Stimulated activated CD8-positive, alpha-beta memory T cell treated with anti-CD3 and anti-CD28 coated beads, Interleukin-4, amount 100 ng/mL, for 1 hour (primary cell): ENCODE measurements at places on chromosomes 7 and 10.

DNA sequence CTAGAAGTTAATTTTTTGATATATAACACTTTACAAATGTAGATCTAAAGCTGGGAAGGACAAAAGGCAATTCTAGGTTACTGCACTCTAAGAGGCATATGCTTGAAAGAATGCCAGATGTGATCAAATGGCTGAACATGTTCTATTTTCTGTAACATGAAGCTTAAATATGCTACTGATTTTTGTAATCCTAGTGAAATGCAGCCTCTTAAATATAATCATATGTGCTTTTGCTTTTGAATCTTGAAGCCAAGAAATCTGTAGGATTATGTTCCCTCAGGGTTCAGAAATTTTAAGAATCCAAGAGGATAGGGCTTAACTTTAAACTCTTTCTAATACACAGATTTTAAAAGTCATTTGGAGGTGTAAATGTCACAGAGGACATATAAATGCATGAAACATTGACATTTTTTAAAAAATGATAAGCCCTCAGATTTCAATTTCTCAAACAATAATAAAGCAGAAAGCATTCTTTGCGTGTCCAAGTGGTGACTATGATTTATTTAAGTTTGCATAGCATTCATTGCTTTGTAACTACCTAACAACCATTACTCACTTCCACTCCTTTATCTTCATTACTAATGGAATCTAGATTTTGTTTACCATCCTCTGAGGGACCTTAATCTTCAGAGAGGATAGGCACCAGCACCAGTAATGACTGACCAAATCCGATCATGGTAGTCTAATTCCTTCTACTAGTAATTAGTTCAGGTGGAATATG, 170.4 kb downstream of the MAGI2 start:
- no peak for DNase-seq

GRCh38 chr7:26426096-26426495, 134.4 kb downstream of the SNX10 start:
- no peak for DNase-seq

DNA sequence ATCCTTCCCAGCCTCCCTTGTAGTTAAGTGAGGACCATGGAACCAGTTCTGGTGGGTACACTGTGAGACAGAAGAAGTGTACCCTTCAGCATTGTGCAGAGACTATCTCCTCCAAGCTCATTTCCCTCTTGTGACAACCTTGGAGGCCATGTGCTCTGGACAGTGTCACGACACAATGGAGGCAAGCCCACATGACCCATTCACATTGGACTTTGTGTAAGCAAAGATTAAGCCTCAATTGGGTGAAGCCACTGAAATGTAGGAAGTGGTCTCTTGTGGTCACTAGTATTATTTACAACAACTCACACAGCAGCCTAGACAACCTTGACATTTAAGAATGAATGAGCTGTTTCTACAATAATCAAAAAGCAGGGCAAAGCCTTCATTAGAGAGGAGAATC, 124.2 kb downstream of the INHBA start:
- no peak for DNase-seq

GRCh38 chr7:14691597-14692203, 210.9 kb downstream of the DGKB start:
- DNase-seq = peak; percentile 2

DNA sequence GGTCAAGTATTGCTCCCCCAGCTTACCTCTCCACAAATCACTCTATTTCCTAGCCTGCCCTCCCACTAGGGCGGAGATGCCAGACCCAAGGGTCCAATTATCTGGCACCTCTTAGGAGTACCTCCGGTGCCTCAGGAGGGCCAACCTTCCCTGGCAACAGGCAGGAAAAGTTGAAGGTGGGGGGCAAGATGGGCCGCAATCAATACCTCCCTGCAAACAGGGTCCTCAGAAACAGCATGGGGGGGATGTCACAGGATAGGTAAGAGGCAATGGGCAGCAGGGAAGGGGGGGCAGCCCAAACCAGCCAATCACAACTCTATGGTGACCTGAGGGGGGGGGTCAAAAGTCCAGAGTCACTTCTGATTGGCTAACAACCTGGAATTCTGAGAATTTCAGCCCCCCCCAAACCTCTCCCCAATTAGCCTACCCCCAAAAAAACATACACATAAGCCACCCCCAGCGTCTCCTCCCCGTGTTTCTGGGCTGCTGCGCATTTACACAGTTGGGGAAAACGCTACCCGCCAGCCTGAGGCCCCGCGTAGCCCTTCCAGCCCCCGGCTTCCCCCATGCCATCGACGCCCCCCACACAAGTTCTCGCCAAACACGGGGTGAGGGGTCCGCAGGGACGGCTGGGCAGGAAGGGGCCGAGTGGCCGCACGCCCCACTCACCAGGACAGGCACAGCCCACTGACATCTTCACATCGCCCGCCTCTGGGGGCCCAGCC, 589 bp downstream of the LDB1 start:
- DNase-seq = no peak

DNA sequence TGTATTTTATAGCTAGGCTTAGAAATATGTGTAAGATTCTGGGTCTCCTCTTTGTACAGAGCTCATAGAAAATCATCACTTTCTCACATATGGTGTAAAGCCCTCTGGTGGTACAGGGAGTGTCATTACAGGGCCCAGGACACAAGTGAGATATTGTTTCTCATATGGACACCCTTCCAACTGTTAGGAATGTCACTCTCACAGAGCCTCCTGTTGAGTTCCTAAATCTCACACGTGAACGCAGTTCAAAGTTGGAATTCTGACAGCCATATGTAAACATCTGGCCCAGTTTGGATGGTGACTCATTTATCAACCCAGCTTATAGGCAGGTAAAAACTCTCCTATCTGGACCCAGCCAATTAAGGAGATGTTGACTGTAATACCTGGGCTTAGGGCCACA, 35.4 kb upstream of the ZNF107 start:
- DNase-seq = no peak

DNA sequence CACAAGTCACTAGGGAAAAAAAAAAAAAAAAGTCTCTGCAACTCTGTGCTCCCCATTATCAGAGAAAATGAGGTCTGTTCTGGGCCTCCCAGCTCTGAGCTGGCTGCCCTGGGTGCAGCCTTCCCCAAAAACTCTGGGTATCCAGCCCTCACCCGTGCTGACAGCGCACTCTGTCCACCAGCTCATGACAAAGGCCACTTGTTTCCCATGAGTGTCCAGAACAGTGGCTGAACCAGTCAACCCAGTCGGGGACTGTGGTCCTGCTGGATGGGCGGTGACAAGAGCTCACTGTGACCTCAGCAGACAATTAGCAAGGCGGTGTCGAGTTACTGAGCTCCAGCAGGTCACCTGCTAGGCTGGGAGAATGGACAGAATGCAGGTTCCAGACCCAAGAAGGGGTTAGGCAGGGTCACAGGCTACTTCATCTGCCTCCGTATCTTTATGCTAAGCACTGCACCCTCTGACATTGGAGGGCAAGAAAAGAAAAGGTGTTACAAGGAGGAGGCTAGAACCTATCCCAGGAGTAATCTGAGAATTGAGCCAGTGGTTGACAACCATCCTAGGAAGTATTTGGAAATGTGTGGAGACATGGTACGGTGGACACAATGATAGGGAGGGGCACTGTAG, 37.2 kb downstream of the DLG5 start:
- no peak for DNase-seq

DNA sequence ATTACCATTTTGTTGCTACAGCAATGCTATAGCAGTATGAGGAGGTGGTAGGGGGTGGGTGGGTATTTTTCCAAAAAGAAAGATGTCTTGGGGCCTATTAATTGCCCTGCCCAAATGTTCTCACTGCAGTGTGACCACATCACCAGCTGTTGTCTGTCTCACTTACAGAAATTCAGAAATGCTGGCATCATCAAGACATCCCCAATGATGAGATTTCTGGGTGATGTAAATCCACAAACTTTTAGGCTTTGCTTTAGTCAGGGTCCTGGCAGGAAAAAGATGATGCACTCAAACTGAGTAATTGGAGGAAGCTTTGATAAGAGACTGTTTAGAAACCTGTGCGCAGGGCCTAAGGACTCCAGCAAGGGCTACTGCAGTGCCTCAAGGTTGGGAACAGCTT, 56.2 kb upstream of the OPN4 start:
- DNase-seq = no peak

GRCh38 chr7:79436378-79436777, 17.1 kb downstream of the MAGI2 start:
- no peak for DNase-seq

DNA sequence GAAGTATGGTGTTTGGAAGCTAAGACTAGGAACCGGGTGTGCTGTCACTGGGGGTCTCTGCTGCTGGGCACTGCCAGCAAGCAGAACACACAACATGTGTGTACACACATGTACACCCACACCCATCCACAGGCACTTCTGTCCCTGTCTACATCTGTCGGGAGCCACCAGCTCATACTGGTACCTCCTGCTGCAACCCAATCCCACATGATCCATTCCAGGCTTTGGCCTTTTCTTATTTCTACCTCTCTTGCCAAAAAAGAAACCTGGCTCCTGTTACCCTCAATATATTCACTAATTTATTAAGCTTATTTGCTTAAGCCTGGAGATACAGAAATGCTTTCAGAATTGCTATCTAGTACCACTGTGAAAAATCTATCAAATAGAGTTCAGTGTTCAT, 246.0 kb downstream of the DIP2C start:
- DNase-seq = no peak

DNA sequence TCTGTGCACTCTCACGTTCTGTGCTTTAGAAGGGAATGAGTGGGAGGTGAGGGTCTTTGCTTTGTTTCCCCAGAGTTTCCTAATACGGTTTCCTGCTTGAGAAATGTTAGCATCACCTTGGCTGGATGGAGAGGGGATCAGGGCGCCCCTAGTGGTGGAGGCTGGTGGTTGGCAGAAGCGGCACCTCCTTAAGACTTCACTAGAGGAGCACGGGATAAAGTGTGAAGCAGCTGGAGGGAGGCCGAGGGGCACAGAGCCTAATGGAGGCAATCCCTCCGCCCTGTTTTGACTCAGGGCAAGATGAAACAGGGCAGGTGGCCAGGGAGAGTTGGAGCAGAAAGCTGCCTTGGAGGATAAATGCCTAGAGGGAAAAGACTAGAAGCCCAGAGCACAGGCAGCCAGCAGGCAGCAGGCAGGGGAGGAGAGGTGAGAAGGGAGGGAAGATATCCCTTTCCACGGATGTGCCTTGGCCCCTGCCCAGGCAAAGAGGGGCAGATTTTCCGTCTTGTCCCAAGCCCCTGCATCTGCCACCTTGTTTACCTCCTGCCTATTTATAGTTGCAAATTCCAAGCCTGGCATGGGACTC, 56.0 kb upstream of the BTRC start:
- DNase-seq = peak; percentile 52

DNA sequence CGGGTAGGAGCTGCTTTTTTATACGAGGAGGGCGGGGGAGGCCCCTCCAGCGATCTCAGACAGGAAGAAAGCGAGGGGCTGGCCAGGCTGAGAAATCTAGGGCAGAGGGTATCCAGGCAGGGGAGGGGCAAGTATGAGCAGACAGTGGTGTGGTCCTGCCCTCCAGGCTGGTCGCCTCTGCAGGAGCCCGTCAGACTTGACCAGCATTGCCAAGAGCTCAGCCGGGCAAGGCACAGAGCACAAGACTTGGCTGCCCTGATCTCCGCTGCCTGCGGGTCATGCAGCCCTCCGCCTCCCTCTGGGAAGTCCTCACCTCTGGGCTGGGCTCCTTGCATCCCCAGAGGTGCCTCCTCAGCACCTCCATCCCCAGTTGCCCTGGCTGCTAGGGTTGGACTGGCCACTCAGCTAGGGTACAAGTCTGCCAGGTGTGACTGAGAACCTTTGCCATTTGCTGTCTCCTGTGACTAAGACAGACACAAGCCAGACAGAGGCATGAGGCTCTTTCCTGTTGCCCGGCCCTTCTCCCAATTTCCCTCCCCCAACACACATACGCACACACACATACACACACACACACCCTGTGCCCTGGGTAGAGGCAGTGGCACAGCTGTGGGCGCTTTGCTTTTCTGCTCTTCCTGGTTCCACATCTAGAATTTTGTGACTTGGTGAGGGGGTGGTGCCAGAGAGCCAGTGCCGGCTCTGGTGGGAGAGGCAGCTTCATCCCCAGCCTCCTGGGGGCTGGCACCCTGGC, 59.1 kb upstream of the PPIF start:
- DNase-seq = no peak

DNA sequence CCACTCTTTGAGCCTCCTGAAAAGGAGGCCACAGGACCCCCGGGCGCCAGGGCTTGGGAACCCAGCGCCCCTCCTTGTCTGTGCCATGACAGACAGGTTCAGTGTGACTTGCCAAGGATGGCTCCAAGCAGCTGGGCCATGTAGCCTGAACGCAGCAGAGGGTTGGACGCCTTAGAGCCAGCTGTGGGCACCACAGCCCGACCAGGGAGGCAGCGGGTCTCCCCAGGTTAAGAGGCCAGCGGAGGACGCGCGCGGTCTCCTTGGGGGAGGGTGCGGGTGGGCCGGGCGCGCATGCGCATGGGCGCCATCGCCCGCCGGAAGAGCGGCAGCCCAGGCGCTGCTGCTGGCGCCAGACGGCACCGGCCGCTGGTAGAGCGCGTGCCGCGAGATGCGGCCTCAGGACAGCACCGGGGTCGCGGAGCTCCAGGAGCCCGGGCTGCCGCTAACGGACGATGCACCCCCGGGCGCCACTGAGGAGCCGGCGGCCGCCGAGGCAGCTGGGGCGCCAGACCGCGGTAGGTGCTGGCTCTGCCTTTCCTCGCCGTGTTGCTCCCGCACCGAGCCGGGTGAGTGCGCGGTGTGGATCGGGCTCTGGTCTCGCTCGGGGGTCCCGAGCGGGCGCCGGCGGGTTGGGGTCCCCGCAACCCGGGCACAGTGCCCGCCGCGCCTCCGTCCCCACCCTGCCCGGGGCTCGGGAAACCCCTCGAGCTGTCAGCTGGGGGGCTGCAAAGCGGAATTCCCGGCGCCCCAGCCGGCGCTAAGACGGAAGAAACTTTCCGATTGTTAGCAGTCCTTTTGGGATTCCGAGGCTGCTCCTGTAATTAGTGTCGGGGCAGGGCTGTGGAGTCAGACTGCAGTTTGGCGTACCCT, at the start of gene SLC35G1:
Gene SLC35G1 (plus strand): TSS at position 333 of the 870 bp plus-strand sequence. CDS start 56 bp downstream, at position 389.
- peak; percentile 50 for DNase-seq

DNA sequence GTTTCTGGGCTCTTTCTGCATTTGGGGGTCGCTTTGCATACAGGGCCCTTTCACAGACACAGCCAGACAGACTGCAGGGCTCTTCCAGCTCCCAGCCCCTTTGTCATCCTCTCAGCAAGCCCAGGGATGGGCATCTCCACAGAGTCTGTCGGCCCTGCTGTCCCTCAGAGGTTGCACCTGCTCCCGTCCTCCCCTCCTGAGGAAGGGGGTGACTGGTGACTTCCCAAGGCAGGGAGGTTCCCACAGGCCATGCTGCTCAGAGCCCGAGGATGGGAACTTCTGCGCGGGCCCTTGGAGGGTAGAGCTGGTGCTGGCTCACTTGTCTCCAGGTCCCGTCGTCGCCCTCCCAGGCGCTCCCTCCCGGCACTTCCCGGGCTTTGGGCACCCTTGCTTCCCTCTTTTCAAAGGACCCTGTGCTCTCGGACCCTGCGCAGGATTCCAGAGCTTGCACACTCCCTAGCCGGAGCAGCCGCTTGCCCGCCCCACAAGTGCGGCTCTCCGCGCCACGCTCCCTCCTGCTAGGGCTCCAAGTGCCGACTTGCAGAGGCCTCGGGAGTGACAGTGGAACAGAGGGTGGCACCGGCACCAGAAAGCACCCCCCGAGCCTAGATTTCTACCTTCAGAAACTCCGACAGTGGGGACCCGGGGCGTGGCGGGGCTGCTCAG, 152.5 kb downstream of the PRKAG2 start:
- no peak for DNase-seq

GRCh38 chr7:138151731-138152577, 75.7 kb downstream of the AKR1D1 start:
- no peak for DNase-seq
